ENCODE measurements at places on chromosomes 1 and 21.

DNA sequence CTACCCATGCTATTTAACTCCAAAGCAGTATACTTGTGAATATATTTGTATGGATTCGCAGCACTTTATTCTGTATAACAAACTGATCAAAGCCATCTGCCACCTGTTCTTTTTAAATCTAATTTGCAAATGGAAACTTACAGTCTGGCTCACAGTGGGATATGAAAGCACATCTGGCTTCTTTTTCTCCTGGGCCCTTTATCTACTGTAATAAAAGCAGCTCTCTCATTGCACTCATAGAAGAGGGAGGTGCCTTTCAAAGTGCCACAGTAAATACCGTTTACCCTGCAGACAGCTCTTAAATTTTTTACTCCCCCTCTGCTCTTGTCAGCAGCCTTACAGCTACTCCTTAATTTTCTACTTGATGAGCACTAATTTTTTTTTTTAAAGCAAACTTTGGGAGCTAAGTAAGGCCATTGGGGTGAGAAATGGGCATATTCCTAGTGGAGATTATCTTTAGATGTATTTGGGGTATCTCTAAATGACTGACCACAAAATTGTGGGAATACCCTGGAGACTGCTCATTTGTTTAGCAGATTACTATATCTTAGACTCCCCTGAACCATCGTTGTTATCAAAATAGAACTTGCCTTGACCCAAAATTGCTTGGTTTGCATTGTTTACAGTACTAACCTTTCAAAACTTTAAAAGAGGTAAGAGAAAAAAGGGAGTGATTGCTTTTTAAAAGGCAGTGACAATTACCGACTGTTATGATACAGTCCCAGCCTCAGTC is 110.1 kb downstream of the VPS13D start:
- DNase-seq = no peak

DNA sequence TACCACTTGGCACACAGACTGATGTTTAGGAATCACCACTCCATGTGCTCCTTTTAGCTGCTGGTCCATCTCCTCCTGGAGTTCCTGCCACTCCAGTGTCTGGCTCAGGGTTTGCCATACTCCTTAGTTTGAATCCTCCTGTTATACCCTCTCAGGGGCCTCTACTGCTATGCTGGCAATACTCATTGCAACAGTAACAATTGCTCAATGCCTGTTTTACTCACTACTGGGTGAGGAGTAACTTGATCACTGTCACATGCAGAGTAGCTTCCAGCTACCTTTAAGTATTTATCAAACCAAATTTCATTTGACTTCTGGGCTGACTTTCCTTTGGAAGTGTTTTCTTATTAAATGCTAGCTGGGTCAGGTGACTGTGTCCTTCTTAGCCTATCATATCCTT is 107.2 kb upstream of the WLS start:
- DNase-seq = no peak

- DNase-seq = no peak
Observed at GRCh38 chr1:55282058-55282457, 66.9 kb upstream of the USP24 start.

GRCh38 chr1:40185951-40186864 is 25.0 kb downstream of the RLF start:
- no peak for DNase-seq
